ENCODE measurements at places on chromosomes 16 and 17.

DNA sequence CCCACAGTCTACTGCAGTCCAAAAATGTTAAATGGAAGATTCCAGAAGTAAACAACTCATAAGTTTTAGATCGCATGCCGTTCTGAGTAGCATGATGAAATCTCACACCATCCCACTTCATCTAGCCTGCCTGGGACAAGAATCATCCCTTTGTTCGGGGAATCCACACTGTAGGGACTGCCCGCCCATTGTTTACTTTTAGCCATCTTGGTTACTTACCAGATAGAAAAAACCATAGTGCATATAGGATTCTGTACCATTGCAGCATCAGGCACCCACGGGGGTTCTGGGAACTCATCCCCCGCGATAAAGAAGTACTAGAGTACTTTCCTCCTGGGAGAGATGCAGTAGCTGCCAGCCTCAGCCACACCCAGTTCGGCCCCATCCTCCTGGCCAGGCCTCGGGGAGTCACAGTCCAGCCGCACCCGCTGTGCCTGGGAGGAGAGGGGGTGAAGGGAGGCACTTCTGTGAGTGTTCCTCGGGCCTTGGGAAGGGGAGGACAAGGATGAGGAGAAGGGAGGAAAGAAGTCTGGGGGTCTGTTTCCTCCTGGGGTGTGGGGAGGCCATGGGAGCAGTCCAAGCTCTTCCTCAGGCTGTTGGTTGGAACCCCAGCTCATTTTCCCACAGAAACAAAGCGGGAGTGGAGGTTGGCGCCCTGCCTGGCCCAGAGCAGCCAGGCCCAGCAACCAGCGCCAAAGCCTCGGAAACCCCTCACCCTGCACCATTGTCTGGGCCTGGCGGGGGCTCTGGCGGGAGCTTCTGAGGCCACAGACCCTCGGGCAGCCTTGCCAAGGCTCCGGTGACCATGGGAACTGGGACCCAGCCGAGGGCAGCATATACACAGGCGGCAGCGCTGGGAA, 8.9 kb downstream of the TRIM47 start:
- DNase-seq, result no peak

DNA sequence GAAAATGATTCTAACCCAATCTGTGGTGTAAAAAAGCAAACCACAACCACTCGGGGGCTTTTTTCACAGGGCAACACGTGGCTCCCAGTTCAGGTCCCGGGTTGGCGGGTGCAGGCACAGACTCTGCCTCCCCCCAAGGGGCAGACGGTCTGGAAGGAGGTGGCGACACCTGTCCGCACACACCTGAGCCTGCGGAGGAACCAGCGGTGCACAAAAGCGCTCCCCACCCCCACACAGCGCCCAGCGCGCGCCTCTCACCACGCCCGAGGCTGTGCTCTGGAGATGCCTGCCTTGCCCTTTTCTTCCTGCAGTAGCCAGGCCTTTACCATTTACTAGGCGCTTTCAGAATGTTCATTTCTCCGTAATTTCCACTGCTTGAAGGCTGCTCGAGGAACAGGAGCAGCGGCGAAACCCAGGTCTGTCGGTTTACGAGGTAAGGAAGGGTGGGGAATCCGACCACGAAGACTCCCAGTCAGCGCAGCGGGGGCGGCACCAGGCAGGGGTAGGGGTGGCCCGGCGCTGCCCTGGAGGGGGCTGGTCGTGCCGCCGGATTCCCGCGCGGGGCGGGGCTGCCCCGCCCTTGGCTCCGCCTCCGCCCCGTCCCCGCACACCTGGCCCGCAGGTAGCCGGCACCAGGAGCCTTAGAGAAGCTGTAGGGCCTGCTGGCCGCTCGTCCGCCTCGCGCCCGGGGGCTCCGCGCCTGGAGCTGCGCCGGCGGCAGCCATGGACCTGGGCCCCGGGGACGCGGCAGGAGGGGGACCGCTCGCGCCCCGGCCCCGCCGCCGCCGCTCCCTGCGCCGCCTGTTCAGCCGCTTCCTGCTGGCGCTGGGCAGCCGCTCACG, at the start of gene USP43:
TSS of gene USP43 (plus strand) at position 608 of the 842 bp plus-strand sequence. CDS start at position 724, 116 bp downstream.
- peak; percentile 55 for DNase-seq

GRCh38 chr16:55737318-55737717, 81.5 kb downstream of the SLC6A2 start:
- no peak for DNase-seq

DNA sequence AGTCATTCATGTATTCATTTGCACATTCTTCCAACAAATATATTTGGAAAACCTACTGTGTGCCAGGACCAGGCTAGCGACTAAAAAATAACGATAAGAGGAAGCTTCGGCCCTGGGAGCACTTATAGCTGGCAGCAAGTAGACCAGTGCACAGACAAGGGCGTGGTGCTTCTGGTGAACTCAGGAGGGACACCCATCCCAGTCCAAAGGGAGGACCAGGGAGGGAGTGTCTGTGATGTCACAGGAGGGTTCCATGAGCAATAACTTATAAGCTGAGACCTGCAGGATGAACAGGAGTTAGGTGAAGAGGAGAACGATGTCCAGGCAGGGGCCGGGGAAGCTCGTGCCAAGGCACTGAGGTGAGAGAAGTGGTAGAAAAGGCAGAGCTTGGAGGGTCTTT, 17.4 kb upstream of the PHOSPHO1 start:
- DNase-seq, result no peak

- no peak for DNase-seq
Observed at GRCh38 chr16:73703891-73704290, 592.7 kb upstream of the PSMD7 start.
